ENCODE measurements at places on chromosomes 5 and 9.

- DNase-seq, result no peak
These were observed 31.5 kb downstream of the GOLGA2 start for GRCh38 chr9:128244091-128244836.

- DNase-seq, result no peak
These were observed 778.3 kb downstream of the PRELID2 start for GRCh38 chr5:145056800-145057199.

- DNase-seq, result no peak
These were observed 215.0 kb upstream of the PANK3 start for GRCh38 chr5:168793841-168794837.

- DNase-seq, result no peak
These were observed 3.1 kb downstream of the CRB2 start for GRCh38 chr9:123359106-123359505.

DNA sequence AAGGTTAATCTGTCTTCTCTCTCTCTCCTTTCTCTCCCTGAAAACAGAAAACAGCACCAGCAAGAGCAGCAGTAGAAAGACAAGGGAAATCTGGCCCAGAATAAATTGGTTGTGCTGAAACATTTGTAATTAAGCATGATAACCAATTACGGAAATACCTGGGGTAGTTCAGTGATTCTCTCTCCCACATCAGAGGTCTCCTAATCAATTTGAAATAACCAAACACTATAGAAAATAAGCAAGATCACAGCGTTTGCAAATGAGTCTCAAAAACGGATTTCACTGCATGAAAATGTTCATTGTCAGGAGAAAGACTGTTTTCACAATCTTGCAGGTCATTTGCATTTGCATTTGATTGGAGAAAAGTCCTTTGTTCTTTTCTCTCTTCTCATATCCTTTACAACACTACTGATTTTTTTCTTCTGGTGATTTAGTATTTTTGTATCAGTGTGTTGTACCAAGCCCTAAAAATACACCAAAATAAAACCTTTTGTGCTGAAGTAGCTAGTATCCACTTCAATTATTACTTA lies 36.8 kb upstream of the CDH6 start:
- DNase-seq, result no peak

GRCh38 chr5:6287176-6287575 lies 91.2 kb downstream of the MED10 start:
- DNase-seq, result no peak

GRCh38 chr5:150431574-150431973 lies 18.0 kb downstream of the RPS14 start:
- DNase-seq, result no peak

GRCh38 chr5:37355161-37355560 lies 15.7 kb downstream of the NUP155 start:
- no peak for DNase-seq

GRCh38 chr5:55232985-55233928 lies at the start of gene CCNO:
TSS of gene CCNO (minus strand) at chr5:55233608. CDS start at chr5:55233523, 85 bp downstream.
- DNase-seq, result no peak

GRCh38 chr5:136133222-136133921 lies 727 bp downstream of the SMAD5 start:
- DNase-seq, result no peak

DNA sequence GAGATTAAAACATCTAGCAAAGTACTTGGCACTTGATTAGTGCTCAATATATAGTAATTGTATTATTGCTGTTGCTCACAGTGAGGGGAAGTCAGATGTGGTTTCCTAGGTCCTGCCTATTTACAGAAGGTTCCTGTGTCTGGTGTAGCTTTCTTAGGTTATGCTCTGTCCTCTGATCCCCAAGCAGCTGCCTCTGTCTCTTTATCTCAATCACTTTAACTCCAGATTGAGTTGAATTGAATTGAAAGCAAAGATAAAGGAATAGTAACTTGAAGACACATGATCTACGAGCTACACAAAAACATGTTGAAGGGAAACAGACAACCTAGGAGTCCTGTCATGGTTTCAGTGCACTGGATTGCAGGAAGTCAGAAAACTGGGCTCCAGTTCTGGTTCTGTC lies 113.9 kb upstream of the ADAMTSL1 start:
- no peak for DNase-seq

GRCh38 chr5:137714946-137715345 lies 20.9 kb downstream of the KLHL3 start:
- DNase-seq, result no peak

DNA sequence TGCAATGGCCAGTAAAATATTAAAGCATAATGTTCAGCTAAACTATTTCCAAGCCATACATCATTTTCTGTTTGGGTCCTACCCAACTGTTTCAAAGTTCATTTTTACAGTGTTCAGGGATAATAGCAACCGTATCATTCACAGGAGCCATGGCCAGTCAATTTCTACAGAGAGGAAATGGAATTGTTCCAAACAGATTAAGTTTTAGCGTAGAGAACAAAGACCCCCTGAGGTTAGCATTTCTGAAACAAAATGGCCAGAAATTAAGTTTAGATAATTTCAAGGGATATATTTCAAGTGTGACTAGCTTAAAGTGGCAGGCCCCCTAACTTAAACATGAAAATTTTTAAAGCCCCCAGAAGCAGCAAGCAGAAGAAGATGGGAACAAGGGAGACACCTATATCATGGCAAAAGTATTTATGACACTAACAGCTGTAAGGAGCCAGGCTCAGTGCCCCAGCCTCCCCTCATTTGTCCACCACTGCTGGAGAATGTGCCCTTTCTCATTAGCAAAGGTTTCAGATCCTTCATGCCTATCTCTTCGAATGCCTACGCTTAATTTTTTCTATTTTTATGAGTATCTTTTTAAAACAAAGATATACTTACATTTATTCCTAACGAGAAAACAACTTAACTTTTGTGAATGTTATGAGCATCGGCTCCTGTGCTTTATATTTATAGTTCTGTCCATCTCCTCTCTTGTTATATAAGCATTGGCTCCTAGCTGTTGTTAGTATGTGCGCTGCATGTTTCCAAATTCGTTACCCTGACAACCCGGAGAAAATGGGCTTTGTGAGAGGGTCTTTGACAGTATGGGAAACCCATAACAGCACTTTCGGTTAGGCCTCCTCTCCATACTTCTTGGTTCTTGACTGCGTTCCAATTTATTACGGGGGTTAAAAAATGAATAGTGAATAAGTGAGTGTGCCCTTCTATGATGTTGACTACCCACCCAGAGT lies 116.3 kb downstream of the MED27 start:
- DNase-seq, result no peak

- no peak for DNase-seq
These were observed 3.5 kb downstream of the DMXL1 start for GRCh38 chr5:119074419-119074818.

DNA sequence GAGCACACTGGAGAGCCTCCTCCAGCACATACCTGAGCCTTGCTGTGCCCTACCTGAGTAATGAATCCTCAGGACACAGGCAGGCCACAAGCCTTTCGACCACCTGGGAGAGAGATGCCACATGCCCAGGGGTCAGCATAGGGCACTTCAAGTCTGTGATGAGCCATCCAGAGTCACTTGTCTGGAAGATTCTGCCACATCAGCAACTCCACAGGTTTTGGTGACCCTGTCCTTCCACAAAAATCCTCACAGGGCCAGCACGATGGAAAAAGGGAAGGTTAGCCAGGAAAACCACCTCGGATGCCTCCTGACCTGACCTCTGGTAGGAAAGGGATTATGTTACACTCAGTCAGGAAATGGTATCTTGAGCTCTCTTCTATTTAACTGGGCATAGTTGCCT lies 46.8 kb downstream of the FRMD3 start:
- DNase-seq, result no peak

GRCh38 chr5:6818594-6819511 lies 105.6 kb downstream of the TENT4A start:
- no peak for DNase-seq

DNA sequence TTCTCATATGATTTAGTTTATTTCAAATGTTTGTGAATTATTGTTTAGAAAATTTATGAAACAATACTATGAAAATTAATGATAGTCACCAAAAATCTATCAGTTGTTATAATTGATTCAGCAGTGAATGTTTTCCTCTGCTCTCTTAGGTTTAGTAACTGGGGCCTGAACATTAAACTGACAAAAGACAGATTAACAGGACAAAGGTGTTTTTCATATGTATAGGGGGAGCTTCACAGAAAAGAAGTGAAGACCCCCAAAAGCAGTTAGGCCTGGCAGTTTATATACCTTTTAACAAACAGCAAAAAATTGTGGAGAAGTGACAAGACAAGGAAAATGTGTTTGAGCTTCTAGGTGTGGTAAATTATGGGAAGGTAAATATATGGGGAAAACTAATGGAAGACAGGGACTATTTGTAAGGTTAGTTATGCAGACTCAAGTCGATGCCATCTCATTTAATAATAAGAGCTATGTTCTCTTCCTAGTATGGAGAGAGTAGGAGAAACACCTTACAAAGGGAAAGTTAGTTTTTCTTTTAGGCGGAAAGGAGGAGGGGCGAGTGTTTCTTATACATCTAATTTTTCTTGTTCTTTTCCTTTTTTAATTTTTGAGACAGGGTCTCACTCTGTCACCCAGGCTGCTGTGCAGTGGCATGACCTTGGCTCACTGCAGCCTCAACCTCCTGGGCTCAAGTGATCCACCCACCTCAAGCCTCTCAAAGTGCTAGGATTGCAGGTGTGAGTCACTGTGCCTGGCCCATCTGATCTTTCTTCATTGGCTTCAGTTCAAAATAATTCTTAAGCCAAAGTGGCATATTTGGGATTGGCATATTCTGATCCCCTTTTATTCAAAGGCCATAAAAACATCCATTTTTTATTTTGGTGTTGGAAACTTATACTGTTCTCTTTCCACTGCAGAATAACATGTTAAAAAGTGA lies 77.8 kb downstream of the C9orf153 start:
- DNase-seq, result no peak

DNA sequence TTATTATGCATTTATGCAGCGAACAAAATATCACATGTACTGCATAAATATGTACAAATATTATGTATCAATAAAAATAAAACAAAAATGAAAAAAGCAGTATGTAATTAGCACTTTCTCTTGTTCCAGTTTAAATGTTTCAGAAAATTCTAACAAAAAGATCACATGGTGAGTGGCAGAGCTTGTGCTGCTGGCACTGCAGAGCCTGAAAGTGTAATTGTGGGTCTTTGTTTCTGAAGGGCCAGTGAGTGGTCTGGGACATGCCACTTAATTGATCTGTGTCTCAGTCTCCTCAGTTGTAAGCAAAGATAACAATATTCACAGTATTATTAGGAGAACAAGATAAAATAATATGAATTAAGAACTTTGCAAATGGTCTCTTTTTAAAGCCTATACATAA lies 39.5 kb upstream of the RAI14 start:
- DNase-seq, result no peak

DNA sequence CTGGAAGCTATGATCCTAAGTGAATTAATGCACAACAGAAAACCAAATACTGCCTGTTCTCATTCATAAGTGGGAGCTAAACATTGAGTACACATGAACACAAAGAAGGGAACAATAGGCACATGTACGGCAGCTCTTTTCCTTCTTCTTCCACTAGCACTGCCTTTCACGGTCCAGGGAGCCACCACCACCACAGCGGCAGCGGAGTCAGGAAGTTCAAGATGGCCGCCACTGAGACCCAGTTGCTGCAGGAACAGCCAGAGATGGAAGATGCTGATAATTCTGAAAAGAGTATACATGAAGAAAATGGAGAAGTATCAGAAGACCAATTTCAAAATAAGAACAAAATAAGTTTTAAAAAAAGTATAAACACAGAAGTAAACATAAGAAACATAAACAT lies 39.5 kb upstream of the TNFSF15 start:
- no peak for DNase-seq

All from stimulated activated CD4-positive, alpha-beta T cell treated with anti-CD3 and anti-CD28 coated beads, Interleukin-1b, Interleukin-23, amount 100 ng/mL, for 1 hour (primary cell).